Fibroblast of mammary gland (primary cell): ENCODE measurements at places on chromosomes 12 and 14.
A peak's percentile ranks its signal among the peaks of the same experiment; 100 is the strongest.

DNA sequence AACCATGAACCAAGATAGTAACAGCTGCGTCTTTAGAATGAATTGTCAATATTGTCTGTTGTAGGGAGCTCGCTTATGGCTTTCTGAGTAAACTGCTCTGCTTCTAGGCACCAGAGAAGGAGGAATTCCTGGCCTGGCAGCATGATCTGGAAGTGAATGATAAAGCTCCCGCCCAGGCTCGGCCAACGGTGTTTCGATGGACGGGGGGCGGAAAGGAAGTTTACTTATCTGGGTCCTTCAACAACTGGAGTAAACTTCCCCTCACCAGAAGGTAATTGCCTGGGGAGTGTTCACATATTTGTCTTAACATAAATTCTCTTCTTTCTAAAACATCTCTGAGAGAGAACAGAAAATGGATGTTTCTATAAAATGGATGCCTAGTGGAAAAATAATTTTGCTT is 4.3 kb downstream of the PRKAB1 start:
- DNase-seq, result no peak

DNA sequence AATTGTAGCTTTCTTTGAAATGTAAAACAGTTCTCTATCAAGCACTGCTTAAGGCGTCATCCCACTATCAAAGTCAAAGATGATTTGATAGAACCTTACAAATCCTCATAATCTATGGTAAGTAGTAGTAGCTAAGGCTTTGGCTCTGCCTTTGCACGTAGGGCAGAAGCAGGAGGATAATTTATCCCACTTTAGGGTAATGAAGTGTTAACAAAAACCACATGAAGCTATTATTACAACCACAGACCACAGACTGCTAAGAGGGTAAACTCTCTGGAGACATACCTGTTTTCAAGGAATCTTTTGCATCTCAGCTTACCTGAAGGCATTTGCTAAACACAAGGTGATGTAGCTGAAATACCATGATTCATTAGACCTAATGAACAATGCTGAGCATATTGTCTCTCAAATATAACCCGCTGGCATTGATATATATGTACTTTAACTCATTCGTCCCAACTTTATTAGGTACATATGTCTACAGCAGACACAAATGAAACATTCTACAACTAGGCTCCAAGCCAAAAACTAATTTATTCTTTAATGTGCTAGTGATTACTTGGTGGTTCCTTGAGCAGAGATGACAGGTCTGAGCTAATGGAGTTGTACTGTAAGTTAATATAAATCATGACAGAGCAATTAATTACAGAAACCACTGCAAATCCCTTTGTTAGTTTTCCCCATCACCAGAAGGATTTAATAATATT is 368.8 kb downstream of the ETNK1 start:
- no peak for DNase-seq

- peak; percentile 83 for DNase-seq
Observed at GRCh38 chr12:59929110-59929509, 333.3 kb downstream of the SLC16A7 start.

- peak; percentile 38 for DNase-seq
Observed at GRCh38 chr12:48542300-48542928, 17.0 kb downstream of the OR8S1 start.

DNA sequence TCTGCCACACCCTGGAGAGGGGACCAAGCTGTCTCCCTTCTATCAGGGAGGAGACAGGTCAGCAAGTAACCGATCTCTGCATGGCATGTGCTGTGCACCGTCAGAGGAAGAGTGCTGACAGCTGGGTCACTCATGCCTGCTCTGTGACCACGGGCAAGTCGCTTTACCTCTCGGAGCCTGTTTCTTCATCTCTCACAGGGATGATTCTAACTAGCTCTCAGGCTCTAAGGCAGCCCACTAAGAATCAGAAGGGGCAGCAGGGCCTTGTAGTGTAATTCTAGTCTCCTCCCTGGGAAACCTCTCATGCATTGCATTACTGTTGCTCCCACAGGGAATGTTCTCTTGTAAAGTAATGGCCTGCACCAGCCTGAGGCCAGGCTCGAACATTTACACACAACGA is 11.9 kb downstream of the CD9 start:
- no peak for DNase-seq
